ENCODE measurements at places on chromosomes 4 and X.

GRCh38 chr4:30924495-30924894, 204.3 kb downstream of the PCDH7 start:
- DNase-seq: no peak

DNA sequence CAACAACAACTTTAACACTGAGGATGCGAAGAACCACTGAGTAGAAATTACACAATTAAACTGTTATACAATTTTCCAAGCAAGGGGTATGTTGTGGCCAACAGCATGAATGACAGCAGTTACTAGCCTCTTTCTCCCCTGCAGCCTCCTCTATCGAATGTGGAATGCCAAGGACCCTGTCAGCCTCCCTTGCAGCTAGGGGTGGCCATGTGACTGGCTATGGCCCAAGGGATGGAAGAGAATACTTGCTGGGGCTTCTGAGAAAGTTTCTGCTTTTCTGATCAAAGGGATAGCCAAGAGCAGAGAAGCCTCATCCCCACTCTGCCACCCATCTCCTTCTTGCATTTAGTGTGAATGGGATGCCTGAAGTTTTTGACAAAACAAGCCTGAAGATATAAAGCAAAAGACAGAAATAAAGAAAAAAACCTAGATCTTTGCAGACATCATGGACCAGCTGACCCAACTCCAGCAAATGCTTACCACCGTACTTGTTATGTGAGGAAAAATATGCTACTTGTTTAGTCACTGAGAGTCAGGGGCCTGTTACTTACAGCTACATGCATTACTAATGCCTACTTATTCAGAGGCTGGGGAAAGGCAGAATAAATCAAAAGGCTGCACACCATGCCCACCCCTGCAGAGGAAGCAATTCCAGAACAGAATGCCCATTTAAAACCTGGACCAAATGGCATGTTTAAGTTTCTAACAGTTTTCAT, 32.0 kb downstream of the DCTD start:
- DNase-seq: no peak

DNA sequence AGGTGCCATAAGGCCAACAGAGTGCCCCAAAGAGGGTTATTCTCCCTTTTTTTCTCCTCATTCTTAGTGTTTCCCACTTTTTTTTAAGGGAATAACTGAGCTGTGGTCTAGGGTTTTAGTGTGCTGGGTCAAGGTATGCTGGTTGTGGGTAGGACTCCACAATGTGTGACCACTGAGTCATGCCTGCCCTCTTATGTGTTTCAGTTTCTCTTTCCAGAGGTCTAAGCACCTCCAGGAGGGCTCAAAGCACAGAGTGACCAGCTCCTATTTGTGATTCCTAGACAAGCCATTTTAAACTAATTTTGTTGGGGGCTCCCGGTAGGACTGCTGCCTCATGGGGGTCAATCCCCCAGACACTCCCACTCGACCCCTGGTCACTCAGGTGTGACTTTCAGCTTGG, 80.5 kb upstream of the GC start:
- no peak for DNase-seq

GRCh38 chrX:1925053-1925481, 310.2 kb downstream of the ASMT start:
- DNase-seq: no peak

- DNase-seq: no peak
Measured at GRCh38 chr4:63269156-63269555, 1140.1 kb downstream of the TECRL start.

DNA sequence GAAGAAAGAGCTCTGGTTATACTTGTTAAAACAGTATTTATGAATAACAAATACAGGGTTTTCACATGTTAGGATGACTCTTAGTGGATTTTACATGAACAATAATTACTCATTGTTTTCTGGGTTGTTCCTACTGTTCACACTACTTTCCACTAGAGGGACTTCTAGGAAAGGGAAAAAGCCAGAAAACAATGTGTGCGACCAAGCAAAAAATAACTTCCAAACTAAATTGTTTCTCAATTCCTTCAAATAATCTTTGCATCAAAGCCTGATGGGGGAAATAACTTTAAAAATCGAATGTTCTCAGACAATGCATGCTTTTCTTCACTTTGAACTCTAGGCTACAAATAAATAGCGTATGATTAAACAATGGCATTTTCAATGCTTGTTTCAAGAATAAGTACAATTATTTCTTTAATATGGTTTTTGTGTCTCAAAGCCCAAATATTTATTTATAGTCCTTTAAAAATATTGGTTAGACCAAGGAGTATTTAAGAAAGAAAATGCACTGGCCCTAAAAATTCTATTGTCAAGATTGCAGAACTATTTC, 72.1 kb upstream of the ETNPPL start:
- DNase-seq: no peak

- DNase-seq: peak; percentile 22
Measured at GRCh38 chr4:10403633-10404445, 53.4 kb downstream of the ZNF518B start.

DNA sequence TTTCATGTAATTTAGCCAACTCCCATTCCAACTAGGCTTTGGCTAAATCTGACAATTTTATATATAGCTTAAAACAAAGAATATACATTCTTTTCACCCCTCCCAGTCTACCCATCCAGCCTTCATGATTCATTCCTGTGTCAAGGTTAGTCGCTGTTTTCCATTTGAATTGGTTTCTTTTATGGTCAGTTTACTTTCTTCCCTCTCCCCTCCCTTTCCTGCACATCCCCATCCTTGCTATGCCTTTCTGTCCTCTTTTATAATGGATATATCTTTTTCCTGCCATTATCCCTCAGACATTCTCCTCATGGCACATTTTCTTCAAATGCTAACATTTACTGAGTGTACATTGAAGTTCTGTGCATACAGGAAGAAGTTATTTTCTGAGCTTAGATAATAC, 4.7 kb downstream of the ZXDB start:
- DNase-seq: no peak

GRCh38 chr4:173217727-173218126, 49.1 kb downstream of the GALNT7 start:
- DNase-seq: no peak

DNA sequence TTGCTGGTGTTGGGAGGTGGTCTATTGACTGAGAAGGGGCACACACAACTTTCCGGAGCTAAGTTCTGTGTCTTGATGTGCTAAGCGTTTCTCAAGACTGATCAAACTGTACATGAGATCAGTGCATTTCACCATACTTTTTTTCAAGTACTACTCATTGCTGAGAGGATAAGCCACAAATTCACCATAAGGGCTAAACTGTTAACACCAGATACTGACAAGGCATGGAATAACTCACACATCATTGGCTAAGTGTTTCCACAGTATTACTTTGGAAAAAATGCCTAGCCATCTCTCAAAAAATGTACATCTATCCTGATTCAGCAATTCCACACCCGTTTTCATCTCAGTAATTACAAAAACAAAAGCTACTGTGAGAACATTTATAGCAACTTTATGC, 13.0 kb downstream of the RBMX start:
- no peak for DNase-seq

DNA sequence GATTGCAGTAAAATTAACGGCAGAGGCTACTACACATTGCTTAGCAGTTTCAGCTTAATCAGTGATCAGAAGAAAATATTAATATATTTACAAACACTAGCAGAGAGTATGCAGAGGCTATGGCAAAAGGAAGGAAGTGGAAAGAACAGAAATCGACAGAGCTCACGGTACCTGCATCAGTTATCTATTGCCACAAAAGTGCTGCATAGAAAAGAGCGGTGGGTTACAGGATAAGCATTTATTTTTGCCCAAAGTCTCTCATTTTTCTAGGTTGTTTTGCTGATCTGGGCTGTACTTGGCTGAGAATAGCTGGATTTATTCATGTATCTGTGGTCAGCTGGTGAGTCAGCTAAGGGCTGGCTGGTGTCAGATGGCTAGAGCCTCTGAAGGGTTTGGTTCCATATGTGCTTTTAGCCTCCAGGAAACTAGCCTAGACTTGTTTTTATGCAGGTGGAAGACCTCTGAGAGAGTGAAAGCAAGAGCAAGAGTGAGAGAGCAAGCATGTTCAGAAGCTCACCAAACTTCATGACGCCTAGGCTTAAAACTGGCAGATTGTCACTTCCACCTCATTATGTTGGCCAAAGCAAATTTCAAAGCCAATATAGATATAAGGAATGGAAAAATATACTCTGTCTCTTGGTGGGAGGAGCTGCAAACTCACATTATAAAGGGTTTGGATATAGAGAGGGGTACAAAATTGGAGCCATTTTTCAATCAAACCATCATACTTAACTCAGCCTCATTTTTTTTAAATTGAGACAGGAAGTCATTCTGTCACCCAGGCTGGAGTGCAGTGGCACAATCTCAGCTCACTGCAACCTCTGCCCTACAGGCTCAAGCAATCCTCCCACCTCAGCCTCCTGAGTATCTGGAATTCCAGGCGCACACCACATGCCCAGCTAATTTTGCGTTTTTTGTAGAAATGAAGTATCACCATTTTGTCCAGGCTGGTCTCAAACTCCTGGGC, 153.2 kb upstream of the RPL34 start:
- DNase-seq: peak; percentile 38

DNA sequence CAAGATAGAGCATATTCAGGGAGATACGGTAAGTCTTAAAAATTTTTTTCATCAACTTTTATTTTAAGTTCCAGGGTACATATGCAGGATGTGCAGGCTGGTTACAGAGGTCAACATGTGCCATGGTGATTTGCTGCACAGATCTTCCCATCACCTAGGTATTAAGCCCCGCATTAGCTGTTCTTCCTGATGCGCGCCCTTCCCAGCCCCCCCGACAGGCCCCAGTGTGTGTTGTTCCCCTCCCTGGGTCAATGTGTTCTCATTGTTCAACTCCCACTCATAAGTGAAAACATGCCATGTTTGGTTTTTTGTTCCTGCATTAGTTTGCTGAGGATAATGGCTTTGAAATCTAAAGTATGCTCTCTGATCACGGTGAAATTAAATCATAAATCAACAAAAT, 64.2 kb downstream of the HPRT1 start:
- no peak for DNase-seq

DNA sequence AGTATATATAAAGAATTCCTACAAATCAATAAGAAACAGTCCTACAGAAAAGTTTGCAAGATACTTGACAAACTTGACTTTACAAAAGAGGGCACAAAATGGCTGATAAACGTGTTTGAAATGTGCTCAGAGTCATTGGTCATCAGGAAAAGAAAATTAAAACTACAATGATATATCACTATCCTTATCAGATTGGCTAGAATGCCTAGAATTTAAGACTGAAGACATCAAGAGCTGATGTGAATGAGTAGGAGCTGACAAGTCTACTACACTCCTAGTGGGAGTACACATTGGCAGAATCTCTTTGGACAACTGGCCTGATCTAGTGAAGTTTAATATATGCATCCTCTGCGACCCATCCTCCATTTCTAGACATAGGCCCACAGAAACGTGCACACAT, 10.3 kb upstream of the DCTD start:
- no peak for DNase-seq

GRCh38 chr4:8237256-8237989, 32.1 kb upstream of the HTRA3 start:
- no peak for DNase-seq

DNA sequence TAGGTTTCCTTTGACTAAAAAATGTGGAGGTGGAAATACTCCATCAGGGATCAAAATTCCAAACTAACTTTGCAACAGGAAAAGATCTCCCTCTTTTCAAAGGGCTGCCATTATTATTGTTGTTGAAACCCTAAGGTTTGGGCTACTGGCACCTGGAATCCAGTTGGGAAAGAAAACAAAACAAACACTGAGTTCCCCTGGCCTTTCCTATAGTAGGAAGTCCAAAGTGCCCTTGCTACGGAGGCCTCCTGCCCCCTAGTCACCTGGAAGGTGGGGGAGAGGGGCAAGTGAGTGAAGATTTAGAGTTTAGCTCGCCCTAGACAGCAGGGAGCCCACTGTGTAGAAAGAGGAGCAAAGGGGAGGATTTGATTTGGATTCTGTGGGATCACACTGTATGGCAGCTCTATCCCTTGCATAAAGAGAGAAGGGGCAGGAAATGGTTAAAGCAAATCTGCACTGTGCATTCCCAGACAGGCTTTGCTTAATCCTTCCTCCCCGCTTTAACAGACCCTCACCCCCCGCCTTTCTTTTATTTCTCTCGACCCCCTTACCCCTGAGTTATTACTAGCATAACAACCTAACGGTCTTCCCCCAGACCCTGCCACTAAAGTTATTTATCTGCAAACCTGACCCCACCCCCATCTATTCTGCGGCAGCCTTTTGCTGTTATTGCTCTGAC, 627 bp upstream of the FAT4 start:
- DNase-seq: no peak

- no peak for DNase-seq
Measured at GRCh38 chrX:13697976-13698375, 9.0 kb downstream of the RAB9A start.

DNA sequence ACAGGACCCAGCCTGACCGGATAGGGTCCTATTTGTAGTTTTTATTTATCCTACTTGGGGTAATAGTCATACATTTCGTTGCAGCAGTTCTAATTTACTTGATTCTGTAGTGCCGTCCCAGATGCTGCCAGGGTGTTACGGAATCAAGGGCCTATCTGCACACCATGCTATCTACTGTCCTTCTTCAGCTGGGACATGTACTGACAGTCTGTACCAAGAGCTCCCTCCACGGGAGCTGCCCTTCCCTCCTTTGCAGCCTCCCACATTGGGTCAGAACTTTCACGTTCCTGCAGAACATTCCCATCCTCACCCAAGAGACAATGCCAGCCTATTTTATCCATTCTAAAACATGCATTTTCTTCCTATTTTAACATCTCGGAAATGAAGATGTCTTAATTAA, 6.7 kb downstream of the SUV39H1 start:
- no peak for DNase-seq

- no peak for DNase-seq
Measured at GRCh38 chr4:182185491-182185890, 57.7 kb upstream of the TENM3 start.

- DNase-seq: no peak
Measured at GRCh38 chr4:135256111-135256510, 1054.5 kb upstream of the PABPC4L start.

DNA sequence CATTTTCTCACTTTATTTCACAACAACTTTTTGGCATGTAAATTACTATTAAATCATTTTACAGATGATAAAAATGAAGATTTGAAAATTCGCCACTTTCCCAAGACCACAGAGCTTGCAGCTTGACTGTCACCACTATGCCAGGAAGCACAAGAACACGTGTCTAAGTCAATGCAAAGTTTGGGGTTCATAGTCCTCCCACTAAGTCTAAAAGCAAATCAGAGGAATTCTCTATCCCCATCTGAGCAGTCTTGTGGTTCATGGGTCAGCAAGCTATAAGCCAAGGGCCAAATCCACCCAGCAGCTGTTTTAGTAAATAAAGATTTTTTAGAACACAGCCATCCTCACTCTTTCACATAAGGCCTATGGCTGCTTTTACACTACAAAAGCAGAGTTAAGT, 833.3 kb upstream of the INTU start:
- no peak for DNase-seq

GRCh38 chr4:143337600-143338287, 1.1 kb downstream of the GAB1 start:
- no peak for DNase-seq

GRCh38 chrX:26100421-26100920, 37.7 kb upstream of the MAGEB18 start:
- DNase-seq: no peak

- DNase-seq: no peak
Measured at GRCh38 chr4:161931089-161931488, 232.7 kb downstream of the FSTL5 start.
